ENCODE measurements at places on chromosomes 3 and 15. TPM values are rescaled to one million over a fixed set of nuclear protein-coding genes. Genes with fewer than 3 reads are reported as not detected.

The SUSD5 gene
- 20.7 TPM for total RNA-seq

The CTXND1 gene
- total RNA-seq = 15.7 TPM

The RAB5A gene
- total RNA-seq = 103 TPM

The CX3CR1 gene
- not detected for total RNA-seq

The LRTM1 gene
- not detected for total RNA-seq

The GRK7 gene
- total RNA-seq = not detected

The ASB7 gene
- 18.9 TPM for total RNA-seq

The LSMEM2 gene
- total RNA-seq = not detected

The SLC15A2 gene
- total RNA-seq = 0.15 TPM

The CCDC191 gene
- total RNA-seq = 0.67 TPM

The GPR87 gene
- total RNA-seq = not detected

The CPLX3 gene
- not detected for total RNA-seq

The LCTL gene
- total RNA-seq = 2.3 TPM

The TTLL3 gene
- 9.6 TPM for total RNA-seq

The SPINT1 gene
- 16.4 TPM for total RNA-seq

The KBTBD12 gene
- total RNA-seq = not detected
